ENCODE measurements at places on chromosomes 1 and 21.

- ATAC-seq, result no peak
Observed at GRCh38 chr1:36085686-36086526, 2.0 kb downstream of the TEKT2 start.

DNA sequence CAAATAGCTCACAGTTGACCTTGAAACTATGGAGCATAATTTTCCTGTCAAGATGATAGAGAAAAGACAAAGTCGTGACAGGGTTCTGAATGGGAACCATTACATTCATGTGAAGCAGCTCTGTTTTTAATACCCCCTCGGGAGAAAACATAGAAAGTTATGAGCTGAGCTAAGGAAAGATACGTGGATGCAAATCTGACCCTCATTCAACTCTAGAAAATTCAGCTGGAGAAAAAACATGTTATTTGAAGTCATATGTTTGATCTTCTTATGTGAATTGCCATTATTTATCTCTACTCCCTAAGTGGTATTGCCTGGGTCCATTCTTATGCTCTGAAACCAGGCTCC is 48.0 kb upstream of the LRRC52 start:
- no peak for ATAC-seq

- ATAC-seq, result no peak
Observed at GRCh38 chr1:156203331-156203730, 9.4 kb downstream of the SLC25A44 start.

- ATAC-seq, result peak; percentile 39
Observed at GRCh38 chr21:15444118-15444960, 285.4 kb upstream of the USP25 start.

DNA sequence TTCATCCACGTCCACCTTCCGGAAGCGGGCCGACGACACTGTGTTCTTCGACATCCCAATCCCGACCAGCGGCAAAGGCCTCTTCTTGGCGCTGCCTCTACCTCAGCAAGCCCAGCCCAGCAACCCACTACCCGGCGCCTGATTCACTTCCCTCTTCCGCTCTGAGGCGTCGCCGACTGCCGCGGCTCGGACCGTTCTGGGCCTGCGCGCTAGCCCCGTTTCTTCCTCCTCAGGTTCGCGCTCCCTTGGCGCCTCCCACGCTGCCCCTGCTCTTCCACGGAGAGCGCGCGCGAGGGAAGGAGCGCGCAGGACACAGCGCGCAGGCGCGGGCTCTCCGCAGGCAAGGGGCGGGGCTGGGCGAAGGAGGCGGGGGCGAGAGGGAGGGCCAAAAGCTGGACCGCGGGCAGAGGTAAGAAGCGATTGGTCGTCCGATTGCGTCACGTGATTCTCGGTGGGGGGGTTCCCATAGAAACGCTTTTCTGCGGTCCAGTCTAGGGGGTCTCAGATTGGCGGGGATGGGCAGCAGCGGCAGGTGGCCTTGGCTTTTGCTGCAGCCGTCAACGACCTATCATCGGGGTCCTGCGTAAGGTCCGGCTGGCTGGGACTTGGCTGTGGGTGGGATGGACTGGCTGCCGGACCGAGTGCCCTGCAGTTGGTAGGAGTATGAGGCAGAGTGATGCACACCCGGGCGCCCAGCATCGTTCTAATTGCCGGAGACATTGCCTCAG is at the start of gene ARPC5:
Gene ARPC5, minus strand, starts transcription at position 178 of the 728 bp plus-strand sequence. Its CDS starts 124 bp downstream, at position 54.
- peak; percentile 99 for ATAC-seq

- no peak for ATAC-seq
Observed at GRCh38 chr1:4156241-4156973, 256.3 kb upstream of the C1orf174 start.

- ATAC-seq, result no peak
Observed at GRCh38 chr1:41895552-41895951, 23.2 kb downstream of the HIVEP3 start.

DNA sequence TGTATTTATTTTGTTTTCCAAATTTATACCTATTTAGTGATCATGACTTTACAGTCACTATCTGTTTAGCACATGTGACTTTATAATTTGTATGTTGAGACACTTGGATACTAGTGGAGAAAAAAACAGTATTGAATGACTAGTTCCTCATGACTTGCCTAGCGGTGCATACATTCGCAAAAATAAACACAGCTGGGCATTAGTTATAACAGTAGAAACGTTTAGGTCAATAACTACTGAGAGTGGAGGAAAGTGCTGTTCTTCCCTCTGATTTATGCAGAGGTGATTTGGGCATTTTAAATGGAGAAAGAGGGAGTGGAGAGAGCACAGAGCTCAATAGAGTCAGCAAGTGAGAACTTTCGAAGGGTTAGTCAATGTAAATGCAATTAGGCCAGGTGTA is 1679.0 kb upstream of the B3GALT2 start:
- no peak for ATAC-seq

DNA sequence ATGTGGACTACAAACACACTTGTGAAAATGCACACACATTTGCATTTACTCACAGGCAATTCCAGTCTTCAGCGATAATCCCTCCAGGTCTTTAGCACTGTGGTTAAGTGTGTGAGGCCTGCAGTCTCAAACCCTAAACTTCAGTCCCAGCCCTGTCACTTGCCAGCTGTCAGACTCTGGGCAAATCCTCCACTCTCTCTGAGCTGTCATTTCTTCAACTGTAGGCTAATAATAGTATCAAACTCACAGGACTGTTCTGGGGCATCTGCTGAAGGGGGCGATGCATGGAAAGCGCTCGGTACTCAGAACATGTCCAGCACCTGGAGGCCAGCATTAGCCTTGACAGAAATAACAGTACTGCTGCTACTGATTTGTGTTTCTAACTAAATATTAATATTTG is 48.2 kb downstream of the NEK2 start:
- no peak for ATAC-seq

- no peak for ATAC-seq
Observed at GRCh38 chr1:118243269-118243668, 58.2 kb upstream of the SPAG17 start.

DNA sequence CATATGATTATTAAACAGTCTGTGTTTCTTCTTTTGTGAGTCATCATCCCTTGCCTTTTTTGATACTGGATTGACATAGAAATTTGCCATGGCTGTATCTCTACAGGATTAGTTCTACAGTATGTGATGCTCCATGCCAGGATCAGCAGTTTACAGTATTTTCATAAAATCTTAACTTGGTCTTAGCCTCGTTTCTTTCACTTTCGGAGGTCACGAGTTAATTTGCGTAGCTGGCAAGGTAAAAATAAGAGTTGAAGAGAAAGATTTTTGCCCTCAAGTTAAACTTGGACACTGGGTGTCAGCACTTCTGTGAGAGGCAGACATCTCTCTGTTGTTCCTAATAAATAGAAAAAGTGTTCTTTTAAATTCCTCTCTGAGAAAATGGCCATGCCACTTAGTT is 79.1 kb downstream of the CACNA1E start:
- ATAC-seq, result no peak

- no peak for ATAC-seq
Observed at GRCh38 chr1:40130892-40131291, 30.3 kb upstream of the RLF start.
